Activated CD4-positive, CD25-positive, alpha-beta regulatory T cell treated with anti-CD3 and anti-CD28 coated beads, Interleukin-2, amount 50 U/mL, for 16 hours (primary cell): ENCODE measurements at places on chromosomes 6 and 20.

DNA sequence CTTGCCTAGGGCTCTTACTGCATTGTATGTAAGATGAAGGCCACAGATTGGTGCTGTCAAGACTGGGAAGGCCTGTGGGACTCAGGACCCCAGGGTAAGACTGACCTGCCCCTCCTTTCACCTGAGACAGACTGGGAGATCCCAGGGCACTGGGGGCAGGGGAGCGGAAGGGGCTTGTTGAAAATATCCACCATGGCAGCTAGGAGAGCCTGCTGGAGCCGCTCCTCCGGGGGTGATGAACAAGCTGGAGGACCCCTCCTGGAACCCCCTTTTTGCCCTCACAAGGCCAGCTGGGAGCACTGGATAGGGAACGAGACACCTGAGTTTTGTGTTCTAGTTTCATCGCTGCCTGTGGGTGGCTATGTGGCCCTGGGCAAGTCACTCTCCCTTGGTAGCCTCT, 9.2 kb upstream of the SDCBP2 start:
- no peak for DNase-seq

GRCh38 chr6:11011787-11012234, 32.3 kb downstream of the ELOVL2 start:
- DNase-seq, result no peak

GRCh38 chr6:156634951-156635371, 142.2 kb upstream of the ARID1B start:
- no peak for DNase-seq

DNA sequence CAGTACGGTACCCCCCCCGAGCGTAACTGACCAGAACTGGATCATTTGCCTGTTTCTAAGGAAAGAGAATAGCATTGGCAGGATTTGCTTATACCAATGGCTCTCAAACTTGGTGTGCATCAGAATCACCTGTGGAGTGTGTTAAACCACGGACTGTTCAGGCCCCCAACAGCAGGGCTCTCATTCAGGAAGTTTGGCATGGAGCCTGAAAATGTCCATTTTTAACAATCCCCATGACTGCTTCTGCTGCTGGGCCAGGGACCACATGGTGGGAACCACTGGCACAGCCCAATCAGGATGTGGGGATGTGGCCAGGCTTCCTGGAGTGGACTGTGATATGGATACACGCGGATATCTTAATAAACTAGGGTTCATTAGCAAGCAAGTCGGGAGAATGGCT, 53.9 kb downstream of the GTF2H5 start:
- DNase-seq, result no peak

DNA sequence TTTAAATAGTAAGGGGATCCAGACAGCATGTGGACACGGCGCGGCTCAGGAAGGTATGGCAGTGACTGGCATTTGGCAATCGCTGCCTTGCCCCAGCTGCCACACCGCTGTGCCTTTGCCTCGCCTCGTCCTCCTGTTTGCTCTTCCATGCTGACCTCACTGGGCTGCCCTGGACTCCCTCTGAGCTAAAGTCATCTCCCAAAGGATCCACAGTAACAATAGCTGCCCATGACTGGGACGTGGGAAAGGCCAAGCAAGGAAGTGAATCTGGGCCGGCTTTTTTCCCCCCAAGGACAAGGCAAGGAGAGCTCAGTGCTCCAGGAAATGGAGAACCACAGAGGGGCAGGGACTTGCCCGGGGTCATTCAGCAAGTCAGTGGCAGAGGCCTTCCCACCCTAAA, 48.1 kb downstream of the JPH2 start:
- DNase-seq, result no peak

GRCh38 chr20:59891581-59891980, 41.9 kb downstream of the SYCP2 start:
- no peak for DNase-seq

- no peak for DNase-seq
These were observed 8.1 kb downstream of the C6orf120 start for GRCh38 chr6:169710009-169710408.

GRCh38 chr6:111105578-111105977, 18.3 kb downstream of the SLC16A10 start:
- DNase-seq, result no peak

DNA sequence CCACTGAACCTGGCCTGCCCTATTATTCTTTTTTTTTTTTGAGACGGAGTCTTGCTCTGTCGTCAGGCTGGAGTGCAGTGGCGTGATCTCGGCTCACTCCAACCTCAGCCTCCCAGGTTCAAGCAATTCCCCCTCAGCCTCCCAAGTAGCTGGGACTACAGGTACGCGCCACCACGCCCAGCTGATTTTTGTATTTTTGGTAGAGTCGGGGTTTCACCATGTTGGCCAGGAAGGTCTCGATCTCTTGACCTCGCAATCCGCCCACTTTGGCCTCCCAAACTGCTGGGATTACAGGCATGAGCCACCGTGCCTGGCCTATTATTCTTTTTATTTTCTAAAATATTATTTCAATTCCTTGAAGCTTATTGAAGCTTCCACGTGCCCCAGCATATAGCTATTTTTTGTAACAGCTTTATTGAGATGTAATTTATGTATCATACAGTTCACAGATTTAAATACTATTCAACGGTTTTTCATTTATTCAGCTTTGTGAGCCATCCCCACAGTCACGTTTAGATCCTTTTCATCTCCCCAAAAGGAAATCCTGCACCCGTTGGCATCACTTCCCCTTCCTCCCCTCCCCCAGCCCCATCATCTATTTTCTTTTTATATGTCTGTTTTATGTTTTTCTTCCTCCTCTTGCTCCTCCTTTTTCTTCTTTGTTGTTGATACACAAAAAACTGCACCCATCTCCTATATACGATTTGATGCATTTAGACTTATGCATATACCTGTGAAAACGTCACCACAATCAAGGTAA, 13.5 kb upstream of the MDFI start:
- no peak for DNase-seq

- DNase-seq, result no peak
These were observed 49.9 kb downstream of the IPCEF1 start for GRCh38 chr6:154306696-154307095.

DNA sequence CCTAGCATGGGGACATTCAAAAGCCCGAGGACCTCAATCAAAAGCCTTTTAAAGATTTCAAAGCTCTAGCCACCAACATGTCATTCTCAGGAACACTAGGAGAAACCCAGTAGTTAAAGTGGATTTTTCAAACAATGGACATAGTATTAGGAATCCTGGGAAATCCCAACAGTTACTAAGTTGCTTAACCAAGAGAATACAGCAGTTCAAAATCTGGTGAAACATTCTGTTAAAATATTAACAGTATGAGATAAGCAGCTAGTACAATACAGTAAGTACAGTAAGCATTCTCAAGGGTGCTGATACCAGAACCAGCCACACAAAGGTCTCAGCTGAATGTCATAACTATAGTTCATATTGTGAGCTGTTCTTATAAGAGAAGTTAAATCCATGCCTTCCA, 68.6 kb downstream of the CDK19 start:
- DNase-seq, result no peak

- no peak for DNase-seq
These were observed 43.1 kb upstream of the NAA20 start for GRCh38 chr20:19973961-19974629.

DNA sequence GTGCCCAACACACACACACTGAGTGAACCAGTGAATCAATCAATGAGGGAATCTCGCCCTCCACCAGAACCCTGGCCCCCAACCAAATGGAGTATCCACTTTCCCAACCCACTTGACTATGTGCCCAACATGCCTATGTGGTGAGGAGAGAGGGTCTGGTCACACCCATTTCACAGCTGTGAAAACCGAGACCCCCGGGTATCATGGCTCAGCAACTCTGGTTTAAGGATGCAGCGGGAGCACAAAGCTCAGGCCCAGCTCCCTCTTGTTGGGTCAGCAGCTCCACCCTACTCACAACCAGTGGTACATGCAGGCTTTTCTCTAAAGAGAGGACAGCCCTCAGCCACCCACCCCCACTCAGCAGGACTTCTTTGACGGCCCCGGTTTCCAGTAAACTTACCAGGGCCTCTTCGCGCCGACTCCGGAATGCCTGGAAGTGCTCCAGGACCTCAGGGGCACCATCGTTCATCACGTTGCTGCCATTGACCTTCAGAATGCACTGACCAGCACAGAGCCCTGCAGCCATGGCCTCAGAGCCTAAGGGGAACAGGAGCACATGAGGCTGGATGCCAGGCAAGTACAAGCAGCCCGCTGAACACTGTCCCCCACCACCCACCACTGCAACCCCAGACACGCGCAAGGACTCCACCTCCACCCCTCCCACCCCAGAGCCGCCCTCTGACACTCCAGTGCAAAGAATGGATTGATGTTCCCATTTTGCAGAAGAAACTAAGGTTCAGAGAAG, 174.7 kb downstream of the PREX1 start:
- DNase-seq, result no peak

GRCh38 chr6:31186052-31186734, 15.7 kb upstream of the POU5F1 start:
- DNase-seq, result no peak

DNA sequence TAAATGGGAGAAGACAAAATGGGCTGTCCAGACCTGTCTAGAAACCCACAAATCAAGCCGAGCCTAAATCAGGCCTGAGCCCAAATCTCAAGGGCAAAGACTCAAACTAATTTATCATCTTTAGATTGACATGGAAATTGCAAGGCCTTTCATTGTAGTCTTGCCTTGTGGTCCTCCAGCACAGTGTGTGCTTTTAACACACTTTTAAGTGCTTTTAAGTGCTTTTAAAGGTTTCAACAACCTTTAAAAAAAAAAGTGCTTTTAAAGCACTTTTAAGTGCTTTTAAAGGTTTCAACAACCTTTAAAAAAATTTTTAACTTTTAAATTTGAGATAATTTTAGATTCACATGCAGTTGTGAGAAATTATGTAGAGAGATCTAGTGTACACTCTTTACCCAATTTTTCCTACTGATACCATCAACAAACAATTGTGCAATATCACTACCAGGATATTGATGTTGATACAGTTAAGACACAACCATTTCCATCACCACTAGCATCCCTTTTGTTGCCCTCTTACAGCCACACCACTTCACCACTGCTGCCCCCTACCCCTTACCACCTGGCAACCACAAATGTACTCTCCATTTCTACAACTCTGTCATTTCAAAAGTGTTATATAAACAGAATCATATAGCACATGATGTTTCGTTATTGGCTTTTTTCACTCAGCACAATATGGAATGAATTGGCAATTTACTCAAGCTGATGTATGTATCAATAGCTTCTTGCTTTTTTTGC, 23.1 kb upstream of the DCBLD1 start:
- no peak for DNase-seq

DNA sequence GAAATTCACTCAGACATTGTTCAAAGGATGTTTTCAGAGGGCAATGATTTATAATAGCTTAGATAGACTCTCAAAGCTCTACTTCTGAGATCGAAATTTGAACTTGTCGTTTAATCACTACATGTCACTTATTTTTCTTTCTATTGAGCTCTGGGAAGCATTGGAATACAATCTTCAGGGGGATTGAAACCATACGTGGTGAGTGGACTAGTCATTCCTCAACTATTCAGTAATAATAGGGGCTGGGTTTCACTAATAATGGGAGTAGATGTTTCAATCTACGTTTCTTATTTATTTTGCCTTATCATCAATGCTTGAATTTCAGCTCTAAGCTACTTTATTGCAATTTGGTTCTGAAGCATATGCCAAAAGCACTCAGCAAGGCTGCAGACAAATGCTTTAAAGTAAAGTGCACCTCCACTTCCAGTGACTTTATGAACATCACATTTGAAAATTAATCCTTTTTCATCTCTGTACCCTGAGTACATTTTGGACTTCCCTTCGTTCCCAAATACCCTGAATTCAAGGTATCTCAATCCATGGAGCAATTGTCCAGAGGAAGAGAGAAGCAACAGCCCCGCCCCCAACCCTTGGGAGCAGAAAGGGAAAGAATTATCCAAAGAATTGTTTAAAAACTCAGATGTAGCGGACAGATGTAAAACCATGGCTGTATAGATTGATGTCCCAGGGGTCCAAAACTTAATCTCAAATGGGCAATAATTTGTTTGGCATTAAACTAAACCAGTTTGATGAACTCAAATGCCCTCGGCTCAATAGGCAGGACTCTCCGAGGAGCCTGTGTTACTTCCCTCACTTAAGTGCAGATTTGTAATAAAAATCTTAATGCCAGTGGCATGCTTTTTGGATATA, 68.1 kb downstream of the HFE start:
- DNase-seq, result no peak

DNA sequence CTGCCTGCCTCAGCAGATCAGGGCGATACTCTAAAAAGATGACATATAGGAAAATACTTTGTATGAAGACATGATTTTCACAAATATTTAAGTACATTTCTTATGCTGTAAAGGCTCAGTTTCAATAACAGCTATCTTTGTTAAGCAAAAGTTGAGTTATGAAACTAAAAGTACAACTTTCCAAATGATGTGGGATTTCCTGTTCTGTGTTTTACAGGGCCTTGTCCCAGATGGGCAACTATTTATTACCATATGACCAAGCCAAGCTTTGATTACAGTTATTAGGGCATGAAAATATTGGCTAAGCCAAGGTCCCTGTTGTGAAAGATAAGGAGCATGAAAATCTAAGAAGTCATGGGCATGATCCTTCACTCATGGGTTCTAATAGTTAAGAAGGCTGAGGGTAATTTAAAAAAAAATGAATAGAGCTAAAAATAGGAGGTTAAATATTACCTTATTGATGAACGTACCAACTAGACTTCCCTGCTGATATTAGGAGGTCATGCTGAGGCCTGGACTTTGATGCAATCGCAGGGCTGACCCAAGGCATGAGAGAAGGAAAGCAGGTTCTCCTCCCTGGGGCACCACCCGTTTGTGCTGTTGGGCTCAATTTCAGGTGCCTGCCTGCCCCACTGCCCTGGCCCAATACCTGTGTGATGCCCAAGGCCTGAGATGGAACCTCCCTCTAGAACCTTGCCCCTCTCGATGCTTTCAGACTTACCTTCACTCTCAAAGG, 294.4 kb upstream of the PRDM1 start:
- DNase-seq, result no peak

- no peak for DNase-seq
These were observed 61.2 kb downstream of the RSPH3 start for GRCh38 chr6:158938811-158939254.

GRCh38 chr20:34268851-34269636, 27.8 kb downstream of the ASIP start:
- DNase-seq, result no peak

- no peak for DNase-seq
These were observed 9.9 kb downstream of the CCDC167 start for GRCh38 chr6:37489697-37490336.

- DNase-seq, result no peak
These were observed 71.1 kb downstream of the PERP start for GRCh38 chr6:138036111-138036510.

- no peak for DNase-seq
These were observed 147.1 kb upstream of the MARCKS start for GRCh38 chr6:113709936-113710509.

- DNase-seq, result no peak
These were observed 111.1 kb upstream of the DST start for GRCh38 chr6:56753811-56754210.
